ENCODE measurements at places on chromosomes 16 and 17.

DNA sequence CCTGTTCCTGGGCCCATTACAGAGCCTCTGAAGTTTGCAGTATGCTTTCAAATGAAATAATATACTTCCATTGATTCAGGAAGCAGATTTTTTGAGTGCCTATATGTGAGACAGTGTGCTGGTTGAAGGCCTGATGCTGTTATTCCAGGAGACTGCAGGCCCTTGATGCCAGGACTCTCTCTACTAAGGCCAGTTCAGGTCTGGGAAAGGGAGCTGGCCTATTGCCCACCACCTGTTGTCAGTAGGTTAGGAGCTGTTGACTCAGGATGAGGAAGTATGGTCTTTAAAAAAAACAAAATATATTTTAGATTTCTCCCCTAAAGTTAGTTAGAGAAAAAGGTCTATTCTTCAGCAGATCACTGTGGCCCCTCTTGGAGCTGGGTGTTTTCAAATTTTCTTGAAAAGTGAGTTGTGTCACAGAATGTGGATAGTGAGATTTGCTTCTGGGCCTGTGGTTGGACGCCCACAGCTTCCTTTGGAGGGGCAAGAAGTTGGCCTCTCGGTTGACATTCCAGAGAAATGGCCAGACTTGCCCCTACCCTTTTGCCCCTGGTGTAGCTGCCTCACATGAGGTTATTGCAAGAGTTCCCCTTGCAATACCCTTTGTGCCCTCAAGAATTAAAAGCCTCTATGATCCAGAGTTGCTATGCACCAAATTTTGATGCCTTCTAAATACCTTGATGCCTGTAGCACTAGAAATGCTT is 7.9 kb downstream of the ESRP2 start:
- DNase-seq: no peak

DNA sequence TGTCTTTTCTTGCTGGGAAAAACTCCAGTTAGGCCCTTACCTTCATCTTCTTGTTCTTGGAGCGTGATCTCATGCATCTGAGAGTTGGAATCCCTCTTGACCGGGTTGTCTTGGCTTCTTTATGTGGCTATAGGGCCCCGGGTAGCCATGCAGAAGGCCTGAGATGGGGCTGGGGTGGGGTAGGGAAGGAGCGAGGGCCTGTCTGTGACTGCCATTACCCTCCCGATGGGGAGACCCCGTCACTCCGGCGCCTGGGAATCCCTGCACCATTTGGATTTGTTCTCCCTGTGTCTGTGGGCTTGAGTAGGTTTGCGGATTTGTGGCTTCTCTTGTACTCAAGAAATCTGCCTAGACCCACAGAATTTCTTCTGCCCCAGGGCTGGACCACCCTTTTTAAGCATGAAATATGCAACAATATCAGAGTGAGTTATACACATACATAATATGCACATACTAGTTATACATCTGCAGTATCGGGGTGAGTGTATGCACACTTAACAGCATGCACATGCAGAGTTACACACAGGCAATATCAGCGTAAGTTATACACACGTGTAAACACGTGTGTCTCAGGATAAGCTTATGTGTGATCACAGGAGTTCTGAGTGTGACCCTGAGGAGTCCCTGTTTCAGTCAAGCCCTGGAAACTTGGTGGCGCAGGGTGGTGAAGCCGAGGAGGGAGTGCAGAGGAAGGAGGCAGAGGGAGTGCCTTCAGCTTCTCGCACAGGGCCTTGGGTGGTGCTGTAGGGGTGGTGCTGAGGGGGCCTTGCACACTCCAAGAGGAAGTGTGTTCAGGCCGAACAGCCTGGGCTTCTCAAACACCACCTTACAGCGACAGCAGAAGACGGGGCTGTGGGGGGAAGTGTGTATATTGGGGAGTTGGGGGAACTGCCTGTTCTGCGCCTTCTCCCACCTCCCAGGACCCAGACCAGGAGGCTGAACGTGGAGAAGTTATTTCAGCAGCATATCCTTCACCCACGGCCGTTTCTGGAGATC is 18.5 kb downstream of the CCDC42 start:
- DNase-seq: no peak

- DNase-seq: no peak
These were observed 68.0 kb upstream of the TBC1D3K start for GRCh38 chr17:37856245-37856644.

DNA sequence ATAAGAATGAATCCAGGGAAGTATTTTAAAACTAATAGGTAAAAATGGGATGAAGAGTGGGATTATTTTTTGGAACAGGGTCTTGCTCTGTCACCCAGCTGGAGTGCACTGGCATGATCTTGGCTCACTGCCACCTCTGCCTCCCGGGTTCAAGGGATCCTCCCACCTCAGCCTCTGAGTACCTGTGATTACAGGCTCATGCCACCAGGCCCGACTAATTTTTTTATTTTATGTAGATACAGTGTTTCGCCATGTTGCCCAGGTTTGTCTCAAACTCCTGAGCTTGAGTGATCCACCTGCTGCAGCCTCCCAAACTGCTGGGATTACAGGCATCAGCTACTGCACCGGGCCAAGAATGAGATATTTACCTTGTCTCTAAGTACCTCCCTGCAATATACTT is 22.1 kb downstream of the NSMCE1 start:
- DNase-seq: no peak

GRCh38 chr16:5433587-5433986 is 336.0 kb upstream of the EEF2KMT start:
- DNase-seq: no peak

- DNase-seq: no peak
These were observed 10.9 kb downstream of the KIFC3 start for GRCh38 chr16:57791195-57791892.

DNA sequence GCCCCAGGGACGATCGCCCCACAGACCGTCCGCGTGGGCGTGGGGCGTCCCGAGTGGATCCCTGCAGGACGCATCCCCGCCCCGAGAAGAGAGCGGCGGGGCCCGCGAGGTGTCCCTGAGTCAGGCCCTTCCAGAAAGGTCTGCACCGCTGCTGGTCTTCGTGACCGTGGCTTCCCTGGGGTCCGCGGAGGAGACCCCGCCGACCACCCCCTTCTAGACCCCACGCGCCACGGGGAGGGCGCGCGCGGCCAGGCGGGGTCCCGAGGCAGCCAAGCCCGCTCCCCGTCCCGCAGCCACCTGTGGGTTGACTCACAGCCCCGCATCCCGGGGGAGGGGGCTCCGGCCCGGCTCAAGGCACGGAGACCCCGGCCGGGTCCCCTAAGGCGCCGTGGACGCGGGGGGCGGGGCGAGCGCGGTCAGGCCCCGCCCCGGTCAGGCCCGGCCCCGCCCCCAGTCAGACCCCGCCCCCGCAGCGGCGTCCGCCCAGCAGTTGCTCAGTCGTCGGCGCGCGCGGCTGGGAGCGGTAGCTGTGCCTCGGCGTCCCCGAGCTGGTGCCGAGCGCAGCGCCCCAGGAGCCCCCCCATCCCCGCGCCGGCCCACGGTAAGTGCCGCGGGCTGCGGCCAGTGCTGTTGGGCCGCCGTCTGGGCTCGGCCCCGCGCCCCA is at the start of gene BAIAP3:
Gene BAIAP3, plus strand, starts transcription at position 497 of the 664 bp plus-strand sequence. CDS start 4,905 bp downstream, outside the sequence.
- DNase-seq: peak; percentile 15

DNA sequence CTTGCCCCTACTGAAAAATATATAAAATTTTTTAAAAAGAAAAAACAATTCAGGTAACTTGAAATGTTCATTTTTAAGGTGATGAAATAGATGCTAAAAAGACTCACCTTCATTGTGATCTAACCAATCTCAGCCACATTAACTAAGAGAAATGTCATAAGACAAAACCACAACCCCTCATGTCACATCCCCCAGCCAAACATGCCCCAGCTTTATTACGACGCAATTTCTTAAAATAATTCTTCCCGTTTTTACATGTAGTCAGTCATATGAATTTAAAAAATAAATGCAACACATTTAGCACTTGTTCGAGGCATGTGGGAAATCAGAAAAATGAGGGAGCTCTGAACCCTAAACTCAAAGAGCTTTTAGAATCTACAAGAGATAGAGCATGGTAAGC is 9.5 kb downstream of the AMFR start:
- no peak for DNase-seq

DNA sequence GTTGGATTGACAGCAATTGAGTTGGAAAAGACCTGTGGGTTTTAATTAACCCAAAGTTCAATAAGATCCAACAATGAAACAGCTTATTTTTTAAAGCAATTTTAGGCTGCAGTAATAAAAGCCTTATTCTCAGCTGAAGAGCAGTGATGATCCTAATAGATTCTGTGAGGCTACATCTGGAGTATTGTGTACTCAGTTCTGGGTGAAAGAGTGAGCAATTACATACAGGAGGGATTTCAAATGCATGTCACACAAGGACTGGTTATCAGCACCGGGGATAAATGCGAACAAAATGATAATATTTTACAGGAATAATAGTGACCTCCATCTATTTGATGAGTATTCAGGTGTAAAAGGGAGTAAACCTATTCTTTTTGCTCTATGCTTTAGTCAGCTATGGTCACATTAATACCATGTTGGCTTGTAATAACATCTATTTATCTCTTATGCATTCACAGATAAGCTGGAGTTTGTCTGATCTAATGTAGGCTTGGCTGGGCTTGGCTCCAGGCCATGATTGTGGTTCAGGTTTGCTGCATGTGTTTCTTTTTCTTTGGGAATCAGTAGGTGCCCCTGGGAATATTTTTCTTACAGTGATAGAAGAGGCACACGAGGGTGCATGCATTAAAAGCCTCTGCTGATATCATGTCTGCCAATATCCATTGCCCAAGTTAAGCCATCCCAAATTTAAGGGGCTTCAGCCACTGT is 22.2 kb upstream of the TOX3 start:
- DNase-seq: peak; percentile 62

DNA sequence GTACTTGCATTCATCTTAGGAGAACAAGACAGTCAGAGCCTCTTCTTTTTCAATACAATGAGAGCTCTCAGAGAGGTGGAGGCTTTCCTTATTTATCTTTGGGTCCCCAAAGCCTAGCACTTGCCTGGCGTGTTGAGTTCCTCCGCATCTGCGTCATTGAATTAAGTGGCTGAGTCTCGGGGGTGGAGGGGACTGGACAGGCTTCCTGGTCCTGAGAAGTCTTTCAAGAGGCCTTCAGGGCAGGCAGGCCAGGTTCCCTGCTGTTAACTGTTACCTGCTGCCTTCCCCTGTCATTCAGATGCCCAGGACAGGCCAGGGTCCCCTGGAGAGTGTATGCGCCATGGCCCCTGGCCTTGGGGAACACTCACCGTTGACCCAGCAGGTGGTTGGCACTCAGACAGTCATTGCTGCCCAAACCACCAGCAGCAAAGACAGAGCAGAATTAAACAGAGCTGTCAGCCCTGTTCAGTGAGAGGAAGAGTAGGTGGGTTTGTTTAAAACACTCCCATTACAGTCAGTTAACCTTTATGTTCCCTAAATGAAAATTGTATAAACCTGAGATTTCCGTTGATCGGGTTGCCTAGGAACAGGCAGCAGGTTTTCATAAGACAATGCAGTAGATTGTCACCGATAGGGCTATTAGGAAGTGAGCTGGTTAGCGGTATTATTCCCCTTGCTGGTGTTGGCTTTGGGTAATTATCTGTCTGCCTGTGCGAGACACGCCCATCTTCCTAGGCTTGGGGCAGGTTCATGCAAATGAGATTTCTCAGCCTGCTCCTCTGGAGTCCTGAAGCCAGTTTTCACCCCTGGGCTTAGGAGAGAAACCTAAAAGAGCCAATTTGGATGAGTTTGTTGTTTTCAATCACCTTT is 132.7 kb downstream of the CCDC182 start:
- peak; percentile 32 for DNase-seq

GRCh38 chr16:30927789-30928378 is 4.5 kb downstream of the FBXL19 start:
- DNase-seq: peak; percentile 83

DNA sequence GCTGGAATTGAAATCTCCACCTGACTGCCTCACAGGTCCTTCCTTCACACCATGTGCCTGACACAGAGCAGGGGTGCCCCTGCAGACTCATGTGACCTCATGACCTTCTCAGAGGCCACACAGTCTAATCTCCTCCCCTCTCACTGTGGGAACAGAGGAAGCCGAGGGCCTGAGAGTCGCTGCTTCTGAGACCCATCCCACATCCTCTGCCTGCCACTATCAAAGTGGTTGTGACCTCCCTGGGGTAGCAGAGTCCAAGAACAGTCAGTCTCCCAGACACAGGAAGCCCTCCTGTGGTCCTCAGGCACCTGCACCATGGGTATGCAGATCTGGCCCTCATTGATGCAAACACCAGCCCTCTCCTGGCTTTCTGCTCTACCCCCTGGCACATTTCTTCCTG is 78.5 kb downstream of the RAB11FIP4 start:
- no peak for DNase-seq

GRCh38 chr16:22635357-22635761 is 124.7 kb downstream of the NPIPB5 start:
- DNase-seq: no peak

GRCh38 chr17:77420095-77420803 is 279.5 kb downstream of the SEC14L1 start:
- DNase-seq: peak; percentile 22

GRCh38 chr16:49700251-49701064 is 155.5 kb downstream of the ZNF423 start:
- peak; percentile 88 for DNase-seq

DNA sequence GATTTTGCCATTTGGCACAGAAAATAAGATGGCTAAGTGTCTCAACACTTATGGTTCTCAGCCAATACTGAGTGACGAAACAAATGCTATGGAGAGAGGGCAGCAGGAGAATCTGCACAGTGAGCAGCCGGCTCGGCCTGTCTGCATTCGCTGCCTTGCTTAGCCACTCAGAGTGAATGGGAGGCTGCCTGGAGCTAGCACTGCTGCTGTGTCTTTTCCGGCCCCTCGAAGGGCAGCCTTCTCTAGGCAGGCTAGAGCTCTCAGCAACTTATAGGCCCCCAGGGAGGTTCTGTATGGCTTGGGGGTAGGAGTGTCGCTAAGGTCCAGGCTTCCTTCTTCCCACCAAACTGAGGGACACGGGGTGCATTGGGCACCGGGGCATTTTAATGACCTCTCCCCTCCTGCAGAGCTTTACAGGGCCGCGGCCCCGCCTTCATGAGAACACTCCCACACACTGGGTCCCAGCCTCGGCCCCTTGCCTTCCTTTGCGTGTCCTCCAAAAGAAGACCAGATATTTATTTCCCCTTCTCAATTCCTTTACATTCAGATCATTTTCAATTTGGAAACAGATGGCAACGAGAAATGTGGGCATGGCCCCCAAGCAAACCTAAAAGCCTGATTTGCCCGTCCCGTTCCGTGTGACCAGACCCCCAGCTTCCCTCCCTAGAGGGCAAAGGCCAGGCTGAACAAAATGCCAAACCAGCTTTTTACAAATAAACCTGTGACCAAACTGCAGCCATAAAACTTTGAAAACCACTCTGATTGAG is 670.9 kb downstream of the TOX3 start:
- DNase-seq: no peak

- DNase-seq: no peak
These were observed 72.2 kb downstream of the METRNL start for GRCh38 chr17:83151442-83152226.

GRCh38 chr17:68205251-68205807 is 42.5 kb upstream of the AMZ2 start:
- DNase-seq: peak; percentile 90

- DNase-seq: no peak
These were observed 35.4 kb downstream of the MGAT5B start for GRCh38 chr17:76903631-76904030.
